Placental pericyte (primary cell): ENCODE measurements at places on chromosomes 2 and 18. TPM values are rescaled to one million over a fixed set of nuclear protein-coding genes. Genes with fewer than 3 reads are reported as not detected.

Gene ACVR1
- total RNA-seq = 36.5 and 41.6 TPM in 2 replicates

Gene PTRHD1
- total RNA-seq = 18.6 and 33.7 TPM in 2 replicates

Gene ERBB4
- 0.14 TPM in 1 of 2 replicates, not detected in the other for total RNA-seq

Gene COL6A3
- 482 and 2,127 TPM in 2 replicates for total RNA-seq

Gene SETBP1
- total RNA-seq = 0.44 and 2.0 TPM in 2 replicates
